A172 (cell line): ENCODE measurements at places on chromosomes 6 and 20. TPM values are rescaled to one million over a fixed set of nuclear protein-coding genes. Genes with fewer than 3 reads are reported as not detected.
A peak's percentile ranks its signal among the peaks of the same experiment; 100 is the strongest.

DNA sequence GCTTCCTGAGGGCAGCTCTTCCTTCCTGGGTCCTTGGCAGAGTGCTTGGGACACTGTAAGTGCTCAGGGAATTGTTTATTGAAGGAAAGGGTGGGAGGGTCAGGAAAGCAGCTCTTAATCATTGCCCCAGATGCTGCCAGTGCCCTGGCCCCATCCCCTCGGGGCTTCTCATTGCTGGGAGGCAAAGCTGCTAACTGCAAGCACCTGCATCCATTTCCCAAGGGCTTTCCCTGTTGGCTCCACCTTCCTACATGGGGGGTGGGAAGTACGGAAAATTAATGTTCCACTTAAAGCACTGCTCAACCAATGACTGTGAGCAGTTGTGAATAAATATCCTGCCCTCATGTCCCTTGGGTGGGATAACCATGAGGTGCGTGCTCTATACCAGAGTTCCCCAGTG is 56.4 kb downstream of the NDUFAF5 start:
- DNase-seq, result no peak

GRCh38 chr6:82365016-82365795 is 1.6 kb downstream of the TPBG start:
- DNase-seq, result peak; percentile 21

COL11A2 gene
- 0.79 and 1.7 TPM in 2 replicates for total RNA-seq

SLC26A8 gene
- total RNA-seq, result not detected in 2 replicates

SMIM26 gene
- total RNA-seq, result 169 and 202 TPM in 2 replicates

DNA sequence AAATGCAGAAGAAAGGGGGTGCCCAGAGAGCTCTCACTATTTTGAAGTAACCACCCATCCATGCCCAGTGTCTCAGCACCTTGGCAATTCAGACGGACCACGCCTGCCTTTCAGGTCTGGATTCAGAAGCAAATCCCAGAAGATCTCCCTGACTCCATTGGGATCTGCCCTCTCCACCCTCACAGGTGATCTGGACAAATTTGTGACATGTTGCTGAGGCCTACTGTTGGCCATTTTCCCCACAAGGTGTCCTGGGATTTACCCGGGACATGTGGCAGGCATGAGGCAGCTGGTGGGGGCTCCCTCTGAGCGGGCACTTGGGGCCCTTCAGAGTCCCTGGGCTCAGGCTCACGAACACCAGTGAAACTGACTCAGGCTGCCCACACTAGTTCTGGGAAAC is 51.9 kb upstream of the IYD start:
- no peak for DNase-seq

GRCh38 chr6:39593646-39594045 is 131.6 kb downstream of the KIF6 start:
- no peak for DNase-seq

- no peak for DNase-seq
Observed at GRCh38 chr6:76881414-76881813, 581.9 kb downstream of the HTR1B start.

DNA sequence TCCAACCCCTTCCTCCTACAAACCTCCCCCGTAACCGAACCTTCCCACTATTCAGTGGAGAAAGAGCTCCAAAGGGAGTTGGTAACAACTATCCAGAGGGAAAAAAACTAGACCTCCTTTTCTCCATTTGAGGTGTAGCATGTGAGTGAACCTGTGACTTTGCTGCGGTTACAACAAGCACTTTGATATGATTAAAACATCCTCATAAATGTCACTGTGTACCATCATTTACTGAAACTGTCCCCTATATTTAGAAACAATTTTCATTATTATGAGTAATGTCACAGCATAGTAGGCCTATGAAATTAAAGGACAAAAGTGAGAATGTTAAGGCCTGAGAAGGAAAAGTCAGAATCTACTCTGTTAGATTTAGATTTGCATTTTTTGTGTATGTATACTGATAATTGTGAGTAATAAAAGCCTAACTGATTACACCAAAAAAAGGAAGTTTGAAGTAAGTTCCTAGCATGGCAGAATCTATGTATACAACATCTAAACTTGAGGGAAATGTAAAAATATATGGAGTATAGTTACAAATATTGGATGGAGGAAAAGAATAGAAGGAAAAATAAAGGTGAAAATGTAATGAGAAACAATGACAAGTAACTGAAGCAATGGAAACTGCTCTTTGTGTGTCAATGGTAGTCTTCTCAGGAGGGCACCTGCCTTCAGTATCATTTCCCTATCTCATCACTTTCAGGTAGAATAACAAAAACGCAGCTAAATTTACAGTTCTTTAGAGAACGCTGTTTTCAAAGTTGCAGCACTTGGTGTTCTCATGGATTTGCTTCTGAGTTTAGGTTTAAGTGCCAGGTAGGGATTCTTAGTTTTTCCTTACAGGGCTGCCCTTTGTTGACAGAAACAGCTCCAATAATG is 145.9 kb downstream of the IMPG1 start:
- DNase-seq, result no peak

HNF4A gene
- not detected in 2 replicates for total RNA-seq

DNA sequence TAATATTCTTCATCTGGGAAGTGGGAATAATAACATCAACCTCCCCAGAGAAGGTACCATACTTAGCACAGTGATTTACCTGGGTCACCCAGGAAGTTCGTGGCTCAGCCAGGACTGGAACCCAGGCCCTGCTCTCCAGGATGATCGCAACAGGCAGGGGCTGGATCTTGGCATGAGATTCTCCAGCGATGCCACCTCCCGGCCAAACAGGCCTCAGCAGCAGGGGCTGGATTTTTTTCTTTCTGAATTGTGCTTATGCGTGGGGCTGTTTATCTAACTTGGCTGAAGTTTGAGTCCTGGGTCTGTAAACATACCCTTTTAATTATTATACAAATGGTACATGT is 129.5 kb upstream of the PTPN1 start:
- peak; percentile 38 for DNase-seq
